Inflammatory macrophage treated with lipopolysaccharide for 4 hours (primary cell): ENCODE measurements at places on chromosomes 11 and 22.

- DNase-seq, result peak; percentile 23
These were observed 673 bp upstream of the MYO7A start for GRCh38 chr11:77127235-77127911.

DNA sequence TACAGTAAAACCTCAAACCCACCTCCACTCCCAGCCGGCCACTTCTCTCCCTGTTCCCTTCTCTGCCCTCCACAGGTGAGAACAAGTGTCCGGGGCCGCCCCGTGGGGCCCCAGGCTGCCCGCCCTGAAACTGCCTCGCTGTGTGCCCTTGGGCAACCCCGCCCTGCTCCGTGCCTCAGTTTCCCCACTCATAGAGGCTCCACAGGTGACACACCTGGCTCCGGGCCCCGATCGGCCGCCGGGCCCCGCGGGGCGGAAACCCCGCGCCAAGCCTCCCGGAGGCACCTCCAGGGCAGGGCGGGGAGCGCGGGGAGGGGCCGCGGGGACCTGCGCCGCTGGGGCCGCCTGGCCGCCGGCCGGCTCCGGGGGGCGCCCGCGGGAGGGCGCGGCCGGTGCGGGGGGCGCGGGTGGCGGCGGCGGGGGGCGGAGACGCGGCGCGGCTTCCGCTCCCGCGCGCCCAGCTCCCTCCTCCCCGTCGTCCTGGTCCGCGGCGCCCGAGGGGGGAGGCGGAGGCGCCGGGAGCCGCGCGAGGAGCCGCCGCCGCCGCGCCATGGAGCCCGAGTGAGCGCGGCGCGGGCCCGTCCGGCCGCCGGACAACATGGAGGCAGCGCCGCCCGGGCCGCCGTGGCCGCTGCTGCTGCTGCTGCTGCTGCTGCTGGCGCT lies at the start of gene LRP5:
TSS of gene LRP5 (plus strand) at position 475 of the 663 bp plus-strand sequence. CDS start at position 599, 124 bp downstream.
- DNase-seq, result peak; percentile 11

GRCh38 chr22:19643448-19644313 lies 70.6 kb upstream of the SEPTIN5 start:
- peak; percentile 48 for DNase-seq

GRCh38 chr11:77191429-77191822 lies 63.4 kb downstream of the MYO7A start:
- no peak for DNase-seq

- peak; percentile 64 for DNase-seq
These were observed 1.9 kb downstream of the GRAMD4 start for GRCh38 chr22:46622081-46622521.

DNA sequence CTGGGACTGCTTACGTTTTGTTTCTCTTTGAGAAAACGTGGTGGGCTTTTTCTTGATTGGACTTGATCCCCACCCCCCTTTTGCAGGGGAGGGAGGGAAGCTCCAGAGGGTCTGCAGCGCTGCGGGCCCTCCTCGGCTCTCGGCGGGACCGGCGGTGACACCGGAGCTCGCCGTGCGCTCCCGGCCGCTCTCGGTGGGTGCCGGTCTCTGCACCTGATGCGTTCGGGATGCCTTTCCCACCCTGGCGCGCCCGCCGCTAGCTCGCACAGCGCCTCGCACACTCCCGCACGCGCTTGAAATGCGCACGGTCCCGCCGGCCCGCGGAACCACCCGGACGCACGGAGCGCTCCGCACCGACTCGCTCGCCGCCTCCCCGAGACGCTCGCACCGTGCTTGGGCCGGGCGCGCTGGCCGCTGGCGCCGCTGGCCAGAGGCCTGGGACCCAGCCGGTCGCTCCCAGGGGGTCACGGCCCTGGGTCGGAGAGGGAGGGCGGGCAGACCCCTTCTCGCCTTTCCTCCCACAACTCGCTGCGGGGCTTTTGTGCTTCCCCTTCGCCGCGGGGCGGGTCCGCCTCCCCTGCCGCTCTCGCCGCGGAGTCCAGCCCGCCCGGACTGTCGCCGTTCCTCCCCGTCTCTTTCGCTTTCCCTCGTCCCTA lies 1.0 kb downstream of the ZBTB16 start:
- peak; percentile 28 for DNase-seq

- no peak for DNase-seq
These were observed 51.2 kb downstream of the SMCO4 start for GRCh38 chr11:93491973-93492372.

GRCh38 chr11:83970061-83970671 lies 684.0 kb upstream of the CCDC90B start:
- DNase-seq, result no peak

GRCh38 chr11:13210424-13210823 lies 67.2 kb upstream of the BMAL1 start:
- peak; percentile 30 for DNase-seq

- DNase-seq, result no peak
These were observed 150.8 kb upstream of the TIMP3 start for GRCh38 chr22:32650553-32651345.

- no peak for DNase-seq
These were observed 390.3 kb downstream of the SHANK2 start for GRCh38 chr11:70862093-70862492.

DNA sequence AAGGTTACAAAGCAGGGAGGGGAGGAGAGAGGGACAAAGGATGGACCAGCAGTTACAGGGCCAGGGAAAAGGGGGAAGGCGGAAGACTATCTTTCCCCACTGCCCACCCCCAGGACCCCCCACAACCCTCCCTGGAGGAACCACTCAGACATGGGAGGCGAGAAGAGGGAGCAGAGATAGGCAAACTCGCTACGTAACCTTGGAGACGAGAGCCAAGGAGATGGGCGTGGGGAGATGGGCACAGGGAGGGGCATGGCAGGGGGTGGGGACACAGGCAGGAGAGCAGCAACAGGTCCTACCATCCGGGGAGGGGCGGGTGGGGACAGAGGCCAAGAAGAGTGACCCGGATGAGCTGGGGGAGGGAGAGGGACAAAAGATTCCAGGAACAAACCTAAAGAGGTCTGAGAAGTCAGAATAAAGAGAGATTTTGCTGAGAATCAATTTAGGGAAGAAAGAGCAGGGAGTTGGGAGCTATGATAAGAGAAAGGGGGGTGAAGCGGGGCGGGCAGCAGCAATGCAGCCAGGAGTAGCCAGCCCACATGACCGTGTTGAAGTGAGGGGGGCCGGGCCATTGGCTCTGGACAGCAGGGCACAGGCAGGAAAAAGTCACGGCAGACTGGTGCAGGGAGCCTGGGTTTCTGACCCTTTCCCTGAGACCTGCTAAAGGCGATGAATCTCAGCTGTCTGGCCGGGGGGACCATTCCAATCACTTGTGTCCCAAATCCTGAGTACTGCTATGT lies 128.4 kb downstream of the BUD13 start:
- no peak for DNase-seq

DNA sequence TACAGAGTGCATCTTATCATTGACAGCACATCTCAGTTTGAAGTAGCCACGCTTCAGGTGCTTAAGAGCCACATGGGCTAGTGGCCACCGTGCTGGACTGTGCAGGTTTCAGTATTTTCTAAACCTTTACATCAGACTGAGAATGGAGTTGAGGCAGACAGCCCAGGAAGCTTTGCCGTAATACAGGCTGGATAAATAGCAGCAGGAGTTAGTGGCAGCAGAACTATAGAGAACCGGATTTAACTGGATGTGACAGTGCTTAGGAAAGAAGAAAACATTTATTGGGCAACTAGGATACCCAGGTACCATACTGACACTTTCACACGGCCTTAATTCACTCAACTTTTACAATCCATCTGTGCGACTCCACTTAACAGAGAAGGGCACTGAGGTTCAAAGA lies 145.5 kb downstream of the LARGE1 start:
- DNase-seq, result no peak

GRCh38 chr11:7321473-7322450 lies 70.1 kb downstream of the SYT9 start:
- DNase-seq, result no peak

GRCh38 chr11:860234-861104 lies 17.8 kb downstream of the TSPAN4 start:
- DNase-seq, result no peak

- DNase-seq, result no peak
These were observed 240.2 kb downstream of the CADM1 start for GRCh38 chr11:115263799-115264656.

GRCh38 chr22:36369004-36369921 lies 18.5 kb downstream of the MYH9 start:
- DNase-seq, result no peak

- DNase-seq, result no peak
These were observed 206.3 kb downstream of the DDX10 start for GRCh38 chr11:108871152-108871551.

DNA sequence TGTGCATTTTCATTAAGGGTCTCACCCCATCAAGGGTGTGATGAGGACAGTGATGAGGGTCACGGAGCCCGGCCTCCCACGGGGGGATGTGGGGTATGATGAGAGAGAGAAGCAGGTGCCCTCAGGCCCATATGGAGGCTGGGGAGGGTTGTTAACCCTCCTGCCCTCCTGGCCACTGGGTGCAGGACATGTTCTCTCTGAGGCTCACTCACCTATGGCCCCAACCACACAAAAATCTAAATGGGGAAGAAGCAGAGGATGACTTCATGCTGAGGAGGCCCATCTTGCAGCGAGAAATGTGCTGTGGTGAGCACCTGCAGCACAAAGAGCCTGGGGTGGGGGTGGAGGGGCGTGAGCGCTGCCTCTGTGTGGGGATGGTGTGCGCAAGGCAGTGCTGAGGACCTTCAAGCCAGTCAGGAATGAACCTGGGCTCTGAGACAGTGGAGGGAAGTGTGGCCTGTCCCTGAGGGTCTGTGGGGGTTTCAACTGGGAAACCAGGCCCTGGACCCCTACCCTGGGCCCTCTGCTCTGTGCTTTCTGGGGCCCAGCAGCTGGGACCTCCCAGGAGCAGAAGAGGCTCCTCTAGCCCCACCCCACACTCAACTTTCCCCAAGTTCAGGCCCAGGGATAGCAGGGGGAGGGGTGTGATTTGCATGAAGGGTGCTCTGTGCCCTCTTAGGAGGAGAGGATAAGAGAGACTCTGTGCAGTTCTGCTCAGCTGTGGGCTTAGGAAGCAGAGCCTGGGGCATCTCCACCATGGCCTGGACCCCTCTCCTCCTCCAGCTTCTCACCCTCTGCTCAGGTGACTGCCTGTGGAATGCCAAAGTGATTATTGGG lies 43.0 kb upstream of the TOP3B start:
- no peak for DNase-seq

DNA sequence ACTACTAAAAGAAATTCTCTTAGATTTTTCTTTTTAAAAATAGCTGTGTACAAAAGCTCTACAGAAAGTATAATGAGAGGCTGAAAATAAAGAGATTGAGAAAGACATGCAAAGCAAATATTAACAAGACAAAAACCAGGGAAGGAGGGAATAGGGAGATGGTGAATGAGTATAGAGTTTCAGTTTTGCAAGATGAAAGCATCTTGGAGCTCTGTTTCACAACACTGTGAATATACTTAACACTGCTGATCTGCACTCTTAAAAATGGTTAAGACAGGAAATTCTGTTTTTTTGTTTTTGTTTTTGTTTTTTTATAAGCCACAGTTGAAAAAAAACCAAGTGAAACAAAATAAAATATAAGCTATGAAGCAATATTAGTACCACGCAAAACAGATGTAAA lies 5.5 kb downstream of the TMEM218 start:
- peak; percentile 66 for DNase-seq

- no peak for DNase-seq
These were observed 12.8 kb downstream of the PACSIN2 start for GRCh38 chr22:43002202-43002586.

GRCh38 chr22:20618488-20618887 lies 111.1 kb downstream of the MED15 start:
- no peak for DNase-seq

DNA sequence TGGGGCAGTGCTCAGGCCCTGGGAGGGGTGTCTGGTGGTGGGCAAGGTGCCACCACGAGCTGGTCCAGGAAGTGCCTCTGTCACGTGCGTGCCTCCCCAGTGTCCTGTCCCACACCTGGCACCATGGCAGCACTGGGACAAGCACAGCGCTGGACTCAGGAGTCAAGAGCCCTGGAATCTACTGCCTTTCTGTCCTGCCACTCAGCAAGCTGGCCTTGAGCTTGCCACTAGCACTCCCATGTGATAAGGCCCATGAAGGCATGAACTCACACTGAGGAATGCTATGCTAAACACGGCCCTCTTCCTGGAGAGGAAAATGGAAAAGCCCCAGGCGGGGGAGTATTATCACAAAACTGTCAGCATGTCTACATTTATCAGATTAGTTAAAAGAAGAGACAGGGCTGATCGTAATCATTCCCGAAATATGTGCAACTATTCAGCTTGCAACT lies 50.7 kb upstream of the SLC35C1 start:
- DNase-seq, result no peak

DNA sequence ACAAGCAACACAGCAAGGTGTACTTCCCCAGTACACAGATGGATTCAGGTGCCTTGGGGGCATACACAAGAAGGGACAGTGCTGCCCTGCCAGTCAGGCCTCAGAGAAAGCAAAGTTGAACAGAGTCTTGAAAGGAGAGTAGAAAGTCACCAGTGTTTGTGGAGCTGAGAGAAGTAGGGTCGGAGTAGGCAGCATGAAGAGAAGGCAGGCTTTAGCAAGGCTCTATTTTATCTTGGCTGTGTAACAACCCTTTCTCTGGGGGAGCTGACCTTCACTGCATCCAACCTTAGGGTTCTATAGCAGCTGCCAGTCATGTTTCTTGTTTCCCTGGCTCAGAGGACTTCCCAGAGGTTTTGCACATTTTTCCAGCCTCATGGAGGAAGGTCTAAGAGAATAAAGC lies 77.4 kb upstream of the BLID start:
- no peak for DNase-seq

- DNase-seq, result peak; percentile 33
These were observed 47.7 kb upstream of the GAB2 start for GRCh38 chr11:78465169-78465942.

- DNase-seq, result peak; percentile 4
These were observed 42.0 kb downstream of the MCHR1 start for GRCh38 chr22:40721266-40721665.

DNA sequence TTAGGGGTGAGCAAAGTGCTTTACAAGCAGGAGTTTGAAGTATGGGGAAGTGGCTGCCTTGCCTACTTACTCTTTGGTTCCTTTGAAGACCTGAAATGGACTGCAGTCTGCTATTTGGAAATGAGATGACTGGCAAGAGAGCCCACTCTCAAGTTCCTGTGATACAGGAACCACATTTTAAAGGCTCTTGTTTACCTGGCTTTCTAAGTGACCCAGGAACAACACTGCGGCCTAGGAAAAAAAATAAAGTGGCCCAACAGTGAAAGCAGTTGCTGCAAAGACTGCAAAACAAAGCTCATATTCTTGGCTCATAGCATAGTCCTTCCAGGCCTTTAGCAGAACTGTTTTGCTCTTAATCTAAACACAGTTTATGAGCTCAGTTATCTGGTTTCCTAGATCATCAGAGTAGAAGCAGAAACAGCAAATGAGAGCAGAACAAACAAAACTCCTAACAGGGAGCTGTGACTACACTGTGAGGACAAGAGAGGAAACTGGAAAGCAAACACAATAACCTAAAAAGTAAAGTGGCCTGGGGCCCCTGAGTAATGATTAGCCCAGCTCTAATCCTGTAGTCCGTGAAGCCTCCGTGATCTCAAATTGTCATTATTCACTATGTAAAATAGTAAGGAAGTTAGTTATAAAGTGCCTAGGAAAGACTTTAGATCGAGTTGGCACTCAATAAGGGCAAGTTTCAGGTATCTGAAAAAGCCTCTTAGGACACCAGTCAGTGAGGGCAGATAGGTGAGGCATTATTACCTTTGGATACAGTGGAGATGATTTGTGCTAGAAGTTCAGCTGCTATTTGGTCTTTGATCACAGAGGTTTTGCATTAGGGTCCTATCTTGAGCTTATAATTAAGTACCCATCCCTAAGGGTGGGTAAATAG lies 11.5 kb downstream of the CCDC117 start:
- DNase-seq, result no peak

- DNase-seq, result no peak
These were observed 30.1 kb upstream of the CBX7 start for GRCh38 chr22:39182478-39183030.
